ENCODE measurements at places on chromosomes 5 and 9.

- no peak for DNase-seq
Measured at GRCh38 chr5:57036761-57037160, 84.8 kb upstream of the MIER3 start.

DNA sequence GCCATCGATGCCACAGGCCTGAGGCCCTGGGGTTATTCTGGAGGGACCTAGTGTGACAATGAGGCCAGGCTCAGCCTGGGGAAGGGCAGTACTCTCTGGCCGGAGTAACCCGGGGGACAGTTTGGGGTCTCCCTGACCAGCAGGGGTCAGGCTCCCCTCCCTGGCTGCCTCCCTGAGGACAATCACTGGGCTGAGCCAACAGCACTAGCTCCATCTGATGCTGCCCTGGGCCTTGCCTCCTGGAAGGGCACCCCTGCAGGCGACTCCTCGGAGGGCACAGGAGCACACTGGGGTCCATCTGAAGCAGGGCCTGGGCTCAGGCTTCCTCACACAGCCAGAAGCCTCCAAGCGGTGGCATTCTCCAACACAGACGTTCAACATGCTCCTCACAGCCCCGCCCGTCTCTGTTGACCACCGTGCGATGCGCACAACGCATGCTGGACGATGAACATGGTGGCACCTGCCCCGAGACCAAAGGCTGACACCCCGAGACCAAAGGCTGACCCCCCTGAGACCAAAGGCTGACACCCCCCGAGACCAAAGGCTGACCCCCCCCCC, 68.3 kb downstream of the ADAMTS2 start:
- no peak for DNase-seq

GRCh38 chr5:17832949-17833745, 198.9 kb downstream of the TAF11L14 start:
- no peak for DNase-seq

DNA sequence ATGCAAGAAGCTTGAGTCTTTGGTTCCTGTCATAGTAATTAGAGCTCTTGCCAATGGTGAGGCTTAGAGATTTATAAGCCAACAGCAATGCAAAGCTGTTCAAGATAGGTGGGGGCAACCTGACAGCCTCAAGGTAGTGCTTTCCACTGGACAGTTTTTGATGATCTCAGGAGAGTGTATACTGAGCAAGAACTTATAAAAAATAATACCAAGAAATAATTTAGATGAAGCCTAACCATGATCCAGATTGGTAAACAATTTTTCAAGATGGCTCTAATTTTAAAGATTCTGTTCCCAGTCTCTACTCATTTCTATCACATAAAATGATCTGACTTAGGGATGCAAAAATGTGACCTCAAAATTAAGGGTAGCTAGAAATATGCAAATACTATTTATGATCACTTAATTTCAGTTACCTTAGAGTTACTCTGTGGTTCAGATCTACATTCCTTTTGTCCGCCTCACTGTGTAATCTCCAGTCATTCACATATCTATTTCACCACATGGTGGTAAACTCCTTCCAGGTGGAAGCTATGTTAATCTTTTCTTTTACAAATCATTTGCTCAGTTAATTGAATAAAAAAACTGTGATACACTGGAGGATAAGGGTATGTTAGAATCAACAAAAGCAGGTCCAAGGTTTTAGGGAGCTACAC, 1228.0 kb upstream of the C9orf72 start:
- DNase-seq: no peak

Measured in mesenchymal stem cell (in vitro differentiated cells and primary cell).